CD4-positive, alpha-beta T cell treated with Interleukin-15 for 1 hour (primary cell): ENCODE measurements at places on chromosomes 7 and 10.

DNA sequence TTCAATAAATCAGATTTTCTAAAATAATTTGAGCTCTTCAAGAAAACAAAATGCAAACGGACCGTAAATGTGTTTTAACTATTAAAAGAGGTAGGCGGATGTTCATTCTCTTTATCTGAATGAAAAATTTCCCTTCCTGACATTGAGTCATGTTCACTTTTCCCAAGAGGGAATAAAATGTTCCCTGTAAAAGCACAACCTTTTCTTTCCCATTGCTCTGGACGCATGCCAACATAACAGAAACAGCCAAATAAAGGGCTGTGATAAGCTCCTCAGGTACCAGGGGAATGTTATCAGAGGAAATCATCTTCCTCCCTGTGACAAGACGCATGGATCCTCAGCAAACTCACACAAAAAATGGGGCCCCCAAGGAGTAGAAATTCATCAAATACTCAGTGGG is 251.8 kb downstream of the MTERF1 start:
- no peak for DNase-seq

DNA sequence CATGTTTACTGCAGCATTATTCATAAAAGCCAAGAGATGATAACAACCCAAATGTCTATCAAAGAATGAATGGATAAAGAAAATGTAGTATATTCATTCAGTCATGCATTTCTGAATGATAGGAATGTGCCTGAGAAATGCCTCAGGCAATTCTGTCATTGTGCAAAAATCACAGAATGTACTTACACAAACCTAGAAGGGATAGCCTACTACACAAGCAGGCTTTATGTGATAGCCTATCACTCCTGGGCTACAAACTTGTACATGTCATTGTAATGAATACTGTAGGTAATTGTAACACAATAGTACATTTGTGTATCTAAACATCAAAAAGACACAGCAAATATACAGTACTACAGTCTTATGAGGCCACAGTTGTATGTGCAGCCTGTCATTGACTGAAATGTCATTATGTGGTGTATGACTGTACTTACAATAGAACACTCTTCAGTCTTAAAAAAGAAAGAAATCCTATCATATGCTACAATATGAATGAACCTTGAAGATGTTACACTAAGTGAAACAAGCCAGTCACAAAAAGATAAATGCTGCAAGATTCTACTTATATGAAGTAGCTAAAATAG is 141.8 kb upstream of the GPR22 start:
- DNase-seq = no peak

GRCh38 chr10:130403153-130404075 is 267.2 kb downstream of the GLRX3 start:
- DNase-seq = no peak

DNA sequence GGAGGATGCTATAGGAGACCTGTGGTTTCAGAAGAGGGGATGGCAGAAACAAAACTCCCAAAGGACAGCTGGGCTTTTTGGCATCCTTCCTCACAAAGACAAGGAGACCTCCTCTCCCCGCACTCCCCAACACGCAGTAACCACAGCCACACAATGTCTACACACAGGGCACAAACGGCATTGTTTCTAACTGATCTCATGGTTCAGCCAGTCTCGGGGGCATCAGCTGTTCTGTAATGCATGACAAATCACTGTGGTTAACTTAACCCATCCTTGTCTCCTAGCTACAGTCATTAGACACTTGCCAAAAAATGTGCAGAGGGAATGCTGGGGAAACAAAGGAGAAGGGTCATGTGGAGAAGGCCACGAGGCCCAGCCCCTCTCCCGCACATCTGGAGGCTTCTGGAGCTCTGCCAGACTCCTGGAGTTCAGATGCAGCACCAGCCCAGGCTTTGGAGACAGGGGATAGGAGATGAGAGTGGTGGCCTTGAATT is 7.6 kb upstream of the ADAMTS14 start:
- peak; percentile 8 for DNase-seq

- DNase-seq = no peak
Measured at GRCh38 chr7:104252409-104253134, 44.8 kb upstream of the ORC5 start.

DNA sequence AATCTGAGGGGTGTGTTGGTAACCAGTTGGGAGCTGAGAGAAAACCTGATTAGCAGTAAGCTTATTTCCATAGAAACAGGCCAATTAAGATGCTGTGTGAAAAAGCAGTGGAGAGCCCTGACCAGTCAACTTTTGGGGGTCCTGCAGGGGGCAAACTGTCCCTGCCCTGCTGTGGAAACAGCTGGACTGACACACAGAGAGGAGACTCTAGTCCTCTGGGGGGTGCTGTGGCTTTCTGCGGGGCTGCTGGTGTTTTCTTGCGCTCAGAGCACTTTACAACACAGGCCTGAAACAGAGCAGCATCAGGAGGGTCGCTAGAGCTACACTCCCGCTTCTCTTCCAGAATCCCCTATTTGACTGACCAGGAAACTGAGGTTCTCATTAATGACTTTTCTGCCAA is 546.9 kb upstream of the GALNT17 start:
- no peak for DNase-seq

DNA sequence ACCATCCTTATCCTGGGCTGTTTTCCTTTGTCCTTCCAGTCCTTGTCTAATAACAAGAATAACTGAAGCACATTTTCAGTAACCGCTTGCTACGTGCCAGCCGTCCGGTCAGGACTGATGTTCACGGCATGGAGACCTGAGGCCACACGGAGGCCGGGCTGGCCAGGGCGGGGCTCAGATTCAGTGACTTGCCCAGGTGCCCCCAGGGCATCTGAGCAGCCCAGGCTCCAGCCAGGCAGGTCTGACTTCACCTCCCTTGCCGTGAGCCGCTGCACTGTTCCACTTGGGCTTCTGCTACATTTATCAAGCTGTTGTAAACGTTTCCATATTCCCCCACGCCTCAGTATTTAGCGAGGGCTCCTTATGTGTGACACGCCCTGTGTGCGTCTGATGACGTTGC is 43.6 kb upstream of the AP5Z1 start:
- DNase-seq = no peak

DNA sequence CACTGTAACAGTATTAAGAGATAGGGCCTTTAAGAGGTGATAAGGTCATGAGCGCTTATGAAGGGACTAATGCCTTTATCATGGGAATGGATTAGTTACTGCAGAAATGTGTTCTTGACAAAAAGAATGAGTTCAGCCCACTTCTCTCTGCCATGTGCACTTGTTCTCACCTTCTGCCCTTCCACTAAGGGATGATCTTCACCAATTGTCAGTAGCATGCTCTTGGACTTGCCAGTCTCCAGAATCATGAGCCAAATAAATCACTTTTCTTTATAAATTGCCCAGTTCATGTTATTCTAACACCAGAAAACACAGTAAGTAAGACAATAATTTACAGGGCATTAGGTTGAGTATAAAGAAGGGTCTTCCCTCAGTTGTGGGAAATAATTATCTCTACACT is 189.1 kb downstream of the CRPPA start:
- no peak for DNase-seq
